HT-29 (cell line): ENCODE measurements at places on chromosomes 7 and 10. TPM values are rescaled to one million over a fixed set of nuclear protein-coding genes. Genes with fewer than 3 reads are reported as not detected.

- DNase-seq: no peak
Observed at GRCh38 chr10:11292576-11293302, 275.1 kb downstream of the CELF2 start.

GRCh38 chr7:47581804-47582763, at the start of gene TNS3:
TSS of gene TNS3 (minus strand) at chr7:47582111. CDS start at chr7:47439636, 142,475 bp downstream.
- peak; percentile 64 for DNase-seq

GRCh38 chr10:93993414-93993781, 333 bp upstream of the PLCE1 start:
- no peak for DNase-seq

DNA sequence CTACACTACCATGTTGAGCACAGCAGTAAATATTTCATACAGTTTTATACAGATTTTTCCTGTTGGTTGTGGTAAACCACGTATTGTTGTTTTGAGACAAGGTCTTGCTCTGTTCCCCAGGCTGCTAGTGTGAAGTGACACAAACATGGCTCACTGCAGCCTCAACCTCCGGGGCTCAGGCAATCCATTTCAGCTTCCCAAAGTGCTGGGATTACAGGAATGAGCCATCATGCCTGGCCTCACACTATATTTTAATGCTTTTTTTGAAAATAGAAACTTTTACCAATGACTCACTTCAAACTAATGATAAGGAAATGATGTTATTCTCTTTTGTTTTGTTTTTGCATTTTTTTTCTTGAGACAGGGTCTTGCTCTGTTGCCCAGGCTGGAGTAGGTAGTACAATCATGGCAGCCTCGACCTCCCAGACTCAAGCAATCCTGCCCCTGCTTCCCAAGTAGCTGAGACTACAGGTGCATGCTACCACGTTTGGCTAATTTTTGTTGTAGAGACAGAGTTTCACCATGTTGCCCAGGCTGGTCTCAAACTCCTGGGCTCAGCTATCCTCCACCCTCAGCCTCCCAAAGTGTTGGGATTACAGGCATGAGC, 210.6 kb downstream of the TPST1 start:
- DNase-seq: no peak

DNA sequence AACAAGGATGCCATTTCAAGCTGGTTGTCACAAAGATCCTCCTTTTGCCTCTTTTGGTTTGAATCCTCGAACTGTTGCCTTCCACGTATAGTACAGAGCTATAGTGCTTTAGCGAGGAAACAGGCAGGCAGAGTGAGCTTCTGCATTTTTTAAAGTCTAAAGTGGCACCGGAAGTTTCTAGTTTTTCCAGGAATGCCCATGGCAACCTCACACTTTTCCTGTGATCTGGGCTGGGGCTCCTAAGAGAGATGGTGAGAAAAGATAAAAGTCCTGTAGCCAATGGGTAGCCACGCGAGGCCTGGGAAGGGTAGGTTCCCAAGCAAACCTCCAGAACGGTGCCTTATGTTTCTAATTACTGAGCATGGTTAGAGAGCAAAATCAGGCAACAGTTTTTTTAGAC, 76.7 kb downstream of the CALD1 start:
- DNase-seq: no peak

DNA sequence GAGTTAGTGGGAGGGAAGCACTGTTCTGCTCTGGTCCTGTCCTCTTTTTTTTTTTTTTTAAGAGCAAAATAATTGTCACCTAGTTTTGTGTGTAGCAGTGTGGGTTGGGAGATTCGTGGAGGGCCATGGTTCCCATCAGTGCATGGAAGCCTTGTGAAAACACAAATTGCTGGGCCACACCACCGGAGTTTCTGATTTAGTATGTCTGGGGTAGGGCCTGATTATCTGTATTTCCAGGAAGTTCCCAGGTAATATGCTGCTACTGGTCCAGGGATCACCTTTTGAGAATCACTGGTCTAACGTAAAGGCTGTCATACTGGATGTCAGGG, 191.3 kb downstream of the GATA3 start:
- DNase-seq: no peak

DNA sequence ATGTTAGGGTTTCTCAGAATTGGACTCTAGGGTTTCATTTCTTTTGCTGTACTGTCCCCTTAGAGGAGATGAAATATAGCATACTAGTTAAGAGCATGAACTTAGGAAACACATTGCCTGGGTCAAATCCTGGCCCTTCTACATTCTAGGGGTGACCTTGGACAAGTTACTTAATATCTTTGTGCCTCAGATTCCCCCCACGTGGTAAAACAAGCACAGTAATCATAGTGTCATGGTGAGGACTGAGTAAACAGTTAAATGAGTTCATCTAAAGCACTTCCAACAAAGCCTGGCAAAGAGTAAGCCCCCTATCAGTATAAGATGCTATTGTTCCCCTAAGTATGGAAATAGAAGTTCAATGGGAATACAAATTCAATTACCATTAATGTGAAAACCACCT, 5.1 kb downstream of the DPY19L1 start:
- DNase-seq: no peak

DNA sequence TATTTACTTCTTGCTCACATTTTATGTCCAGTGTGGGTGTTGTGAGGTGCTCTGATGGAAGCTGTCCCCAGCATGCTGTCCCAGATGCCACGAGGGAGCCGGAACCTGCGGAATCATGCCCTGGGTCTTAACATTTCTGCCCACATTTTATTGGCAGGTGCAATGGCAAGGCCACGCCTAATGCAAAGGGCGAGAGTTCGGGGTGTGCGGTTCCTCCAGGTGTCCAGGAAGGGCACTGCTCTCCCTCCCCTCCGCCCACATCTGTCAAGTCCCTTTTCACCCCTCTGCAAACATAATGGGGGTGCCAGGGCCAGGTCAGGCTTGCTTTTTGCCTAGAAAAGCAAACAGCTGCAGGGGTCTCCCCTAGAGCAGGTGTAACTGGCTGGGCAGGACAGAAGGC, 16.4 kb downstream of the PDAP1 start:
- no peak for DNase-seq

DNA sequence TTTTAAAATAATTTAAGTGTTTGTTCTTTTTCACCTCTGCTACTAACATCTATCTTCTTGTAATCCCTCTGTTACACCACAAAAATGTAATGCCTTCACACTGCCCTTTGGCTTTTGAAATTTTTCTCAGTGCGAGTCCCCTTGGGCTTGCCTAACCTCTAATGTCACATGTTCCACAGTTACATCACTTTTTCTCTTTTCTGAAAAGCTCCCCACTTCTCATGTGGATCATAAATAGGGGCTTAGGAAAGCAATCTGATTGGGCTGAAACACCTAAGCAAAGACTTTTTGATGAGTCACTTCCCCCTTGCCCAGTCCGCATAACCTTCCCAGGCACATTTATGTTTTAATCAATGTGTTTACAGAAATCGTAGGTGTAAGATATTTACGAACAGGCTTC, 288.2 kb downstream of the IPMK start:
- DNase-seq: peak; percentile 53

DNA sequence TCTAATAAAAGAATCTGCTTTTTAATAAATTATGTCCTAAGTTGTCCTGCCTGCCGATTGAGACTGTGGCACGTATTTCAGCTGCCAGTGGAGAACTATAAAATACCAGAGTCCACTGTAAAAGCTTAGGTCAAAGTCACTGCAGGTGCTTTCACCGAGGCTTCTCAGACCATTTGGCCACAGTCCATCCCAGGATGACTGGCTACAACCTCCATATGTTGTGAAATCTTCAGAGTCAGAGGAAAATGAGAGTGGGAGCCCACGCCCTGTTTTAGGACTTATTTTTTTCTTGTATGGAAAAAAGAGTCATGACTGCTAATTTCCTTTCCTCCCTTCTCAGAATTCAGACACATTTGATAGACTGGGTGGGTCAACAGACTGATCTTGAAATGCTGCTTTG, 182.9 kb downstream of the ANK3 start:
- no peak for DNase-seq

DNA sequence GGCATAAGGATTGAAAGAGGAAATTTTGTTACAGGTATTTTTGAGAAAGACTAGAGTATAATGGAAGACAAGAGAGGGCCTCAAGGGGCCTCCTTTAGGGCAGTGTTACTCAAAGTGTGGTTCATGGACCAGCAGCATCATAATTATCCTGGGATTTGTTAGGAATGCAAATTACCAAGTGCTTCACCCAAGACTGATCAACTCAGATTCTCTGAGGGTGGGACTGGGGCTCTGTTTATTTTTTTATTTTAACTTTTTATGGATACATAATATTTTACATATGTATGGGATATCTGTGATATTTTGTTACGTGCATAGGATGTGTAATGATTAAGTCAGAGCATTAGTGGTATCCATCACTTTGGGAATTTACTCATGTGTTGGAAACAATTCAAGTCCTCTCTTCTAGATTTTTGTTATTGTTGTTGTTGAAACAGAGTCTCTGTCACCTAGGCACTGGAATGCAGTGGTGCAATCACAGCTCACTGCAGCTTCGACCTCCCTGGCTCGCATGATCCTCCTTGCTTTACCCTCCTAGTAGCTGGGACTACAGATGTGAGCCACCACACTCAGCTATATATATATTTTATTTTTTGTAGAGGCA, 2.2 kb upstream of the KCTD7 start:
- no peak for DNase-seq

GRCh38 chr7:36635091-36635490, 89.2 kb downstream of the AOAH start:
- DNase-seq: no peak

DNA sequence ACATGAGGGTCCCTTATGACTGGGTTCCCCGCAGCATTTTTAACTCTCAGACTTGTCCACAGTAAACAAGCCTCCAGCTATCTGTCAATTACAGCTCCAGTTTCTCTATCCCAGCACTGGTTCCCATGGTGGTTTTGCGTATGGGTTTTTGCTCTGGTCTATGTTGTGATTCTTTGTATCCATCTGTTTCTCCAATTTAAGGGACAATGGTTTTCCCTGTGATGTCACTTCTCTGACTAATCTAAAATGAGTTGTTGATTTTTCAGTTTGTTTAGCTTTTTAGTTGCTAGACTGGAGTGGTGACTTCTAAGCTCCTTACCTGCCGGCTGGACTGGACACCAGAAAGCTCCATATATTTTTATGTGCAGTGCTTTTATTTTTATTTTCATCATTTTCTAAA, 303.7 kb downstream of the INHBA start:
- no peak for DNase-seq

DNA sequence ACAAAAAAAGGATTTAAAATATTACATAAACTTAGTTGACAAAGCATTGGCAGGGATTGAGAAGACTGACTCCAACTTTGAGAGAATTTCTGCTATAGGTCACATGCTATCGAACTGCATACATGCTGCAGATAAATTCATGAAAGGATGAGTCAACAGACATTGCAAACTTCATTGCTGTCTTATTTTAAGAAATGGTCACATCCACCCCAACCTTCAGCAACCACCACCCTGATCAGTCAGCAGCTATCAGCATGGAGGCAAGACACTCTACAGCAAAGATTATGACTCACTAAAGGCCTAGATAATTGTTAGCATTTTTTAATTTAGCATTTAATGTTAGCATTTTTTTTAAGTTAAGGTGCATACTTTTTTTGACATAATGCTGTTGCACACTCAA, 73.6 kb downstream of the AGK start:
- no peak for DNase-seq

GRCh38 chr7:110881721-110882120, 209.2 kb upstream of the LRRN3 start:
- DNase-seq: no peak

DNA sequence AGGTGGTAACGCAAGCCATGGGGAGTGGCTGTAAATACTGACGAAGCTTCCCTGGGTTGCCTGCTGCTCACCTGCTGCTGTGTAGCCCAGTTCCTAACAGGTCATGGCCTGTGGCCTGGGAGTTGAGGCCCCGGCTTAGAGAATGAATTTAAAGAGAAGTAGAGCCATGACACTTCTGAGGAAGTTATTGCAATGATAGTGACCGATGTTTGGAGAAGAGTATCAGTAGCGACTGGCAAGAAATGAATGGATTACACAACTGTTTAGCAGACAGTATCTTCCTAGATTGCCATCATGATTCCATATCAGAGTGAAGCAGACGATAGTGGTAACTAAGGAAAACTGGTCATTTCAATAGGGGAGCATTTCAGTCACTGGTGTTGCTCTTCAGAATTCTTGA, 249.6 kb downstream of the PLXDC2 start:
- DNase-seq: no peak

- no peak for DNase-seq
Observed at GRCh38 chr10:10685566-10685965, 332.1 kb upstream of the CELF2 start.

GRCh38 chr7:39978230-39978934, 28.3 kb downstream of the CDK13 start:
- DNase-seq: no peak

DNA sequence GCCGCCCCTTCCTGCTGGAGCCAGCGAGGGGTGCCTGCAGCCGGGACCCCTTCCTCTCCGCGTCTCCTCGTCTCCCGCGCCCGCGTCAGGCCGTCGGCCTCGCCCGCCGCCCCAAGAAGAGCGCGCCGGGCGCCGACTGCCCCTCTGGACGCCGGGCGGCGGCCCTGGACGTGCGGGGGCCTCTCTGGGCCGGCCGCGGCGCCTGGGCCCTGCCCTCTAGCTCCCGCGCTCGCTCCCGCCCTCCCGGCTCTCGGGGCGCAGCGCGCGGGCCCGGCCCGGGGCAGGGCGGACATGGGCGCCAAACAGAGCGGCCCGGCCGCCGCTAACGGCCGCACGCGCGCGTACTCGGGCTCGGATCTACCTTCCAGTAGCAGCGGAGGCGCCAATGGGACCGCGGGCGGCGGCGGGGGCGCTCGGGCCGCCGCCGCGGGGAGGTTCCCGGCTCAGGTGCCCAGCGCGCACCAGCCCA, 704 bp downstream of the ZNRF2 start:
- no peak for DNase-seq

- DNase-seq: peak; percentile 52
Observed at GRCh38 chr10:32957341-32958084, 517 bp downstream of the ITGB1 start.

GRCh38 chr10:73906524-73907447, 4.1 kb upstream of the PLAU start:
- DNase-seq: no peak

GRCh38 chr7:1787241-1787640, 117.2 kb downstream of the ELFN1 start:
- DNase-seq: no peak

GRCh38 chr10:84225427-84226173, at the start of gene LRIT2:
TSS of gene LRIT2 (minus strand) at chr10:84225544. CDS start at chr10:84225520, 24 bp downstream.
- no peak for DNase-seq

DNA sequence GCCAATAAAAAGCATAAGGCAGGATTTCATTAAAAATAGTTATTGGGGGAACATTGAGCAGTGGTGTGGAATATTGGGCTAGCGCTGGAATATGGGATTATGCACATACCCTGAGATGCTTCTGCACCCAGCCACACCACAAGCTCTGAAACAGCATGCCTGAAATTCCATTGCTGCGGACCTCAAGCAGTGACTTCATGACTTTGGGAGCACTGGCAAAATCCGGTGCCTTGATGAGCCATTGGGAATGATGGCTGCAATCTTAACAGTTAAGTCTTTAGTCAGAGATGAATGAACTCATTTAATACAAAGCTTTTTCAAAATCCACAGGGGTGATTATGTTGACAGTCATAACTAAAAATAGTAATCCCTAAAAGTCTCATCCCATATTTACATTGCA, 274.7 kb upstream of the MTPN start:
- DNase-seq: no peak

GRCh38 chr7:157656195-157656769, 319.5 kb downstream of the DNAJB6 start:
- no peak for DNase-seq

Gene PTF1A
- not detected in 2 replicates for total RNA-seq

Gene HECW1
- not detected in 2 replicates for total RNA-seq

Gene RNF133
- total RNA-seq: not detected in 2 replicates

Gene PGAM2
- total RNA-seq: 0.56 TPM in 1 of 2 replicates, not detected in the other

Gene WDR86
- 1.8 and 2.0 TPM in 2 replicates for total RNA-seq

Gene C10orf105
- total RNA-seq: 0.20 TPM in 1 of 2 replicates, not detected in the other
